Stimulated activated CD8-positive, alpha-beta memory T cell treated with anti-CD3 and anti-CD28 coated beads, Interleukin-15, amount 100 ng/mL, for 4 hours (primary cell): ENCODE measurements at places on chromosomes 11 and 22.

GRCh38 chr11:70082829-70083228, 4.7 kb downstream of the ANO1 start:
- no peak for DNase-seq

GRCh38 chr22:50053861-50054260, 4.2 kb downstream of the TTLL8 start:
- DNase-seq = no peak

- DNase-seq = peak; percentile 73
These were observed 2.2 kb upstream of the WDR74 start for GRCh38 chr11:62841361-62842170.

DNA sequence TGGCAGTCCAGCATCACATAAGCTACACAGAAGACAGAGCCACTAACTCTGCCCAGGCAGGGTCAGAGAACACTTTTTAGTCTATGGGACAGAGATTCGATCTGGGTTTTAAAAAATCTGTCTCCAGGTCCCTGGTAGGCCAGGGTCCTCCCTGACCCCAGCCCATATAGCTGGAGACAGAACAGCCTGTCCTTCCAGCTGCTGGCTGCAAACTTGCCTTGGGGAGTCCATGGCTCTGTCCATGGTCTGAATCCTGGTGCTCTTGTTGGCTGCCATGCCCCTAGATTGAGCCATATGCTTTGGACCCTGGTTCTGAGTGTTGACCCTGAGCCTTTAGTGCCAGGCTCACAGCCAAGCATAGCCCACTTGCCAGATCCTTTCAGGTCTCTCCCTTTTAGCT, 13.3 kb upstream of the LIPT2 start:
- DNase-seq = no peak

DNA sequence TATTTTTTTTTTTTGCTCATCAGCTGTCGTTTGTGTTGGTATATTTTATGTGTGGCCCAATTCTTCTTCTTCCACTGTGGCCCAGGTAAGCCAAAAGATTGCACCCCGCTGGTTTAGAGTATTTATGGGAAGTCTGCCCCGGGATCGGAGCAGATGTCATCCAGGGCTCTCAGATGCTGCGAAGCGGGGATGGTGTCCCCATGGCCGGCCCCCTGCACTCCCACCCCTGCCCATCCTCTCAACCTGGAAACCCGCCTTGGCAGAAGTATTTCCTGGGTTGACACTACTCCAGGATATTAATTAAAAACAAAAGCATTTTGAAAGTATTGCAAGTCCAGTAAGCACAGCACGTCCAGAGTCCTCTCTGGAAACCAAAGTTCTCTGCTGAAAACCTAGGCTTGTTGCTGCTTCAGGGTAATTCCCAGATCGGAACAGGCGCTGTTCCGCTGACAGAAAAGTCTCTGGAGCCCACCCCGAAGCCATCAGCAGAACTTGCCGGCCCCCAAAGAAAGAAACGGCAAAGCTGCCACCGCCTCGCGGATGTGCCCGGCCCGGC, 833 bp downstream of the SCUBE2 start:
- no peak for DNase-seq

DNA sequence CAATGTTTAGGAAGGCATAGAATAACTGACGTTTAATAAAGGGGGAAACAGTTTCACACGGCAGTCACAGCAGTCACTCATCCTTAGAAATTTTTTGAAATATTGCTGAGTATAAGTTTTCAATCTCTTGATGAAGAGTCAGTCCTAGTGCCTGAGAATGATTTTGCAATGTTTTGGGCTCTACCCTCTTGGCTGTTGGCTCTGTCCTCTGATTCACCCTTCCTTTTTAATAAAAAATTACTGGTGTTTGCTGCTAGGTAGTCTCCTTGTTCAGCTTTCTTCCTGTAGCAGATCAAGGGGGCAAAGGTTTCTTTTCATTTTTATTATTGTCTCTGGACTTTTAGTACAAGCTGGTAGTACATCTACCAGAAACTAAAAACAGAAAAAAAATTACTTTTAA, 194.3 kb upstream of the ANO3 start:
- DNase-seq = no peak

DNA sequence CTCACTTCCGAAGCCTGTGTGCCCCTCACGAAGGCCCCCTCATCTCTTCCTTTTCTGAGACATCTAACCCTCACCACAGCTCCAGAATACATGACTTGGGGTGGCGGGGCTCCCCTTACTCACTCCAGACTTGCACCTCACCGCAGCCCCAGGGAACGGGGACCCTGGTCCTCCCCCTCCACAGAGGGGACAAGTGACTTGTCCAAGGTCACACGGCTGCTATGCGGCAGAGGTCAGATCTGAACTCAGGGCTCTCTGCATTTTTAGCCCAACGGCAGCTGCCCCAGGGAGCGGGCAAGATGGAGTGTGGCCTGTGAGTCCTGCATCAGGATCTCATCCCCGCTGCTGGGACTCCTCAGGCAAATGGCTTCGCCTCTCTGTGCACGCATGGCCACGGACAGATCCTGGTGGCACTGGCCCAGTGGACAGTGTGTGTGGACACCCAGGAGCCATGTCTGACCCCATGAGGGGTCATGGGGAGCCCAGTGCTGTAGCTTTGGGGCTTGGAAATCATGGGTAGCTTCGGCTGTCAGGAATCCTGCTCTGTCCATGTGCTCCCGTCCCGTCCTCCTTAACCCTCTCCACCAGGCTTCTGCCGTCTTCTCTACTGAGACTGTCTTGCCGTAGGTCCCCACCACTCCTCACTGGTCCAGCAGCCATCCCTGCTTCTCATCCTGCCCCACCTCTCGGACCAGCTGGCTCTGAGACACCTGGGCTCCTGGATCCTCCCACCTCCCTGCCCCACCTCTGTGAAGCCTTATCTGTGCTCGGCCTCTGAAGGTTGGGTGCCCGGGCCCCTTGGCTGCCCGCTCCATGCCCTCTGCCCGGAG, 48.0 kb upstream of the CARS1 start:
- DNase-seq = no peak

- no peak for DNase-seq
These were observed 5.7 kb downstream of the APOBEC3D start for GRCh38 chr22:39026509-39027150.

DNA sequence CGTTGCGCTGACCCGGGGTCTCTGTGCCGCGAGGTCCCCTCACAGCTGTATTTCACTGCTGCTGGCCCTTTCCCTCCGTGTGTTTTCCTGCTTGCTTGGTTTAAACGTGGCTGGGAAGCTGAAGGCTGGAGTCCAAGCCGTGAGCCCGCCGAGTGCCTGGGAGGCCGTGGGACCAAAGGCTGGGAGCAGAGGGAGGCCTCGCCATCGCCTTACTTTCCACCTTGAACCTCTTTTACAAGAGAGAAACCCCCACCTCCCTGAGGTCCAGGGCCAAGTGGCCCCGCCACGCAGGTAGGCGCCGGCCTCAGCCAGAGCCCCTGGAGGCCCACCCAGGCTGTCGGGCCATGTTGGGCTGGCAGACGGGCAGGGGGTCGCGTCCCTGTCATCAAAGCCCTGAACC, 411.6 kb downstream of the TBC1D22A start:
- no peak for DNase-seq

DNA sequence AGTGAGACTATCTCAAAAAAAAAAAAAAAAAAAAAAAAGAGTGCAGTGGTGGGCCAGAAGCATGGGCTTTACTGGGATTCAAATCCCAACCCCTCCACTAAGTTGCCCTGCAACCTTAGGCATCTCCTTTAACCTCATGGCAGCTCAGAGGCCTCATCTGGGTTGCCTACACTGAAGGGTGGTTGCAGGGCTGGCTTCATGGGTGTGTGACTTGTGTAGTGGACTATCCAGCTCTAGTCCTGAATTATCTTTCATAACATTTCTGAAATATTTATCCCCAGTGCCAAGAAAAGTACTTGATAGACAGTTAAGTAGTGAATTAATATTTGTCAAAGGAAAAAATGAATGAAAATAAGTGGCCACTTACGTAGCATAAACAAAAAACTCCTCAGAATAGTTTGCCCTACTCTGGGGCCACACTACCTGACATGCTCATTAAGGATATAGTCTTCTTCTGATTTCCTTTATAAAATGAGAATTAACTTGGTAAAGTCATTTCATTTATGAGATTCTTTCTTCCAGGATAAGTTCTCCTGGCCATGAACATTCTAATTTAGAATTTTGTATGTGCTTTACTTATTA, 116.0 kb upstream of the SYT13 start:
- DNase-seq = no peak

- DNase-seq = no peak
These were observed 17.2 kb downstream of the CHADL start for GRCh38 chr22:41223535-41223934.

DNA sequence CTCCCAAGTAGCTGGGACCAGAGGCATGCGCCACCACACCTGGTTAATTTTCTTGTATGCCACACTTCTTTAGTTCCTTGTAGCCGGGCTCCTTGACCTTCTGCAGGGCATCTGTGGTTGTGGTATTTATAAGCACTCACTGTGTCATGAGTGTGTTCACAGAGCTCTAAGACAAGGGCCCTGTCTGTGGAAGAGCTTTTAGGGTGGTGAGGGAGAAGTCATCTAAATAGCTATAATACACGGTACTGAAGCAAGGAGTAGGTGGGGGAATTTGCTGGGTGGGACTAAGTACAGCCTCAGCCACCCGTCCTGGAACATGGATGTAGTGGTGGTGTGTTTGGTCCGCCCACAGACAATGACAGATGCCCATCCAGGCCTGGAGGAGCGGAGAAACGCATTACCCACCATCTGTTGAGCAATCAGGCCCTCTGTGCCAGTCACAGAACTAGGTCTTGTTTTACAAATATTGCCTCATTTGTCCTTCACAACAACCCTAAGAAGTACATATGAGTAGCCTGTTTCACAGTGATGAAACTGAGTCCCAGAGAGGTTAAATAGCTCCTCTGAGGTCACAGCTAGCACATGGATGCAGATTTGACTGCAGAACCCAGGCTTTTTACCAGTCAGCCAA, 10.1 kb downstream of the ACO2 start:
- no peak for DNase-seq

DNA sequence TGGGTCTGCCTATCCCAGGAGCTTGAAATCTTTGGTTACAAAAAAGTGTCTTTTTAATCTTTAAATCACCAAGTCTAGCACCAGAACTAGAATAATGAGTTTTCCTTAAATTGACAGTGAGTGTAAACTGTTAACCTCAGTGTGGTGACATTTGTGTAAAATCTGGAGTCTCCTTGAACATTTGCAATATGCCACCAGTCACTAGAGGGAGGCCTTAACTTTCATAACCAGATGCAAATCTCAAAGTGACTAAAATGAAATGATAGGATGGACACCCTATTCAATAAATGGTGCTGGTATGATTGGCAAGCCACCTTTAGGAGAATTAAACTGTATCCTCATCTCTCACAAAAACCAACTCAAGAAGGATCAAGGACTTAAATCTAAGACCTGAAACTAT, 8.3 kb upstream of the SCGB1D2 start:
- no peak for DNase-seq

DNA sequence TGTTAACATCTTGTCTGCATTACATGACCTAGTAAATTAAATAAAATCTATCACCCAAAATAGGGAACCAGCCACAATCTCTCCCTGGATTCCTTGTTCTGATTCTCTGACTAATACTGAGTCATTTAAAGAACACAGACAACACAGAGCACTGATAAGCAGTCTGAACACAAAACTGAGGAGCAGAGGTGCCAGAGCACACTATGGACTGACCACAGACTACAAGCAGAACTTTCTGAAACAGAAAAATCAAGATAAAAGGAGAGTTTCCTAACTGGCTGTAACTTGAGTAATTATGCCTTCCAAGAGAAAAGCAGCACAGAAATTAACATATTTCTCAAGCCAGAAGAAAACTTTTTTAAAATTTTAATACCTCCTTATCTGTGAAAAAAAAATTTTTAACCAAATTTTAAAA, 128.8 kb downstream of the SGSM3 start:
- DNase-seq = no peak

DNA sequence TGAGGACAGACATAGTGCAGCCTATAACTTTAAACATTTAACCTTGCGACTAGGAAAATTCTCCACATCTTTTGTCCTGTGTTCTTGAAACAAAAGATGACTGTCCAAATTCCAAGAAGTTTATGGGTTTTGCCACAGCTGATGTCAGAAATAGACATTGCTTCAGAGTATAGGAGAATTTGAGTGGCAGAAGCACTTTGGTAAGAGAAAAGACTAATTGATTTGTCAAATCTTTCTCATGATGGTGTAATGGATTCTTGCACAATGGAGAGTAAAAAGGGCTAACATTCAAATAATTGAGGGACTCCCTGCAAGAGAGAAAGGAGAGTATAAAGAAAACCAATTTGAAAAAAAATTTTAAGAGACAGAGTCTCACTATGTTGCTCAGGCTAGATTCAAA, 25.3 kb downstream of the C11orf58 start:
- no peak for DNase-seq

- no peak for DNase-seq
These were observed 286.2 kb downstream of the C11orf87 start for GRCh38 chr11:109708184-109708583.

DNA sequence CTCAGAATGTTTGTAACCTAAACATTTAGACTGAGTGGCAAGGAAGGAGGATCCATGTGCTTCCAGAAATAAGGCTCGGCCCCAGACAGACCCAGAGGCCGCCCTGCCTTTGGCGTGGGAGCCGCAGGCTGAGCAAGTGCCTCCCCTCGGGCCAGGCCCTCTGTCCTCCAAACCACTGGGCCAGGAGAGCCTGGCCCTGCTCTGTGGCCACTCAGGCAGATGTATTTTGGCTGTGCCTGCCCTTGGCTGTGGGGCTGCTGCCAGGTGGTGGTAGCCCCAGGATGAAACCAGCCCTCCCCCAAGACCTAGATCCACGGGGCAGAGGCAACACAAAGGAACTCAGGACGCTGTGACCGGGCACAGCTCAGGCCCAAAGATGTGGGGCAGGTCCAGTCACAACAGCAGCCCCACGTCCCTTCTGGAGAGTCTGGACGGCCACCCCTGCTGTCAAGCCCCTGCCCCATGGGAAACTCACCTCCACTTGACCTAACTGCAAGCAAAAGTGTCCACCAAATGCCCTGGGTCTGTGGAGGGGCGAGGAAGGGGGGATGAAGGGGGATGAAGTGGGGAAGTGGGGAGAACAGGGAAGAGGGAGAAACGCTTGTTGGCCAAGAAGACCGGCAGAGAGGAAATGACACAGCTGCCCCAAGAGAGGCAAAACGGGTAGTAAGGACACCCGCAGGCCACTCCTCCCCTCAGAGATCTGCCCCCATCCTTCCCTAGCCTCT, 24.0 kb downstream of the PISD start:
- no peak for DNase-seq

DNA sequence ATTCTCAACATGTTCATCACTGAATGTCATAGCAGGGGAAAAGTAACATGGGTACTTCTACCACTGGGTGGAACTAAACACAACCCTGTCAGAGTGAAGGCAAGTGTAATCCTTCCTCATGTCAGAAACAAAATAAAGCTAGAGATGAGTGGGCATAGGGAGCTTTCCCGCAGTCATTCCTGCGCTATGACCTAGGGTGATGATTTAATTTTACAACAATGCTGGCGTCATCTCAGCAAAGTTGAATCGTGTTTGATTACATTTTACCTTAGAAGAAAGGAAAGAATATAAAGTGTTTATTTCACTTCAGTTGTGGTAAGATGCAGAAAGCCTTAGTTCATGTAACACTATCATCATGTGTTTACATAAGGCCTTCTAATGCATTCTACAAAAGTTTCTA, 355.6 kb downstream of the METTL15 start:
- DNase-seq = no peak

- DNase-seq = no peak
These were observed 20.6 kb upstream of the ST3GAL4 start for GRCh38 chr11:126334659-126335462.

GRCh38 chr11:90423378-90423777, 200.5 kb upstream of the CHORDC1 start:
- no peak for DNase-seq

- no peak for DNase-seq
These were observed 65.8 kb downstream of the DEUP1 start for GRCh38 chr11:93396316-93396715.

- no peak for DNase-seq
These were observed 3.7 kb upstream of the MS4A2 start for GRCh38 chr11:60084631-60085273.
